Neural crest cell (in vitro differentiated cells): ENCODE measurements at places on chromosomes 1 and 21. TPM values are rescaled to one million over a fixed set of nuclear protein-coding genes. Genes with fewer than 3 reads are reported as not detected.

DNA sequence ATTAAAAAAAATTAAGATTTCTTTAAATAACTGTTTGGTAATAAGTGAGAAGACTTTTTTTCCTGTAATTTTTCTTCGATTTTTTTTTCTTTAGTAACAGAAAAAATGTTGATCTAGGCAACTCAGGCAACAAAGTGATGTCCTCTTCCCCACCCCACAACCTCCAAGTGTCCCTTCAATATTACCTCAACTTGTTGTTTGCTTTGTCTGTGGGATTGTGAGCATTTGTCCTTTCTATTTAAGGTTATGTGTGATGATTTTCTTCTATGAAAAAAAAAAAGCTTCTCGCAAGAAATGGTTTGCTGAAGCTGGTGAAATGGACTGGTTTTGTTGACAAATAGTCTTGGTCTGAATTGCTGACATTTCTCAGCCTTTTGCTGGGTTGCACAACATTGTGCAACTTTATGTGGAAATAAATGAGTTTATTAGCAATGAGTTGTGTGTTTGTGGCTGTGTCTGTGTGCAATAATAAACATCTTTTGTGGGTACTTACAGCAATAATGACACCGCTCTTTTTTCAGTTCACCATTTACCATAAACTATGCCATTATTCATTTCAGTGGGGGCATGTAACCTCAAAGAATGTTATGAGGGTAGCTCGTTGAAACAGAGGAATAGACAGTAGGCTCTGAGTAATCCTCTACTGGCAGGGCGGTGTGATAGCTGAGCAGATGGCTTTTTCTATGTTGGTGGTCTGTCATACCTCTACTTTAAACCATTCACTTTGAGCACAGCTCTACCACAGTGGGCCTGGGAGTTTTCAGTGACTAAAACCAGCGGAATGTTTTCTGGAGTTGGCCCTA, 218.4 kb downstream of the HLX start:
- no peak for DNase-seq

GRCh38 chr1:192768463-192768862, 40.4 kb upstream of the RGS2 start:
- no peak for DNase-seq

DNA sequence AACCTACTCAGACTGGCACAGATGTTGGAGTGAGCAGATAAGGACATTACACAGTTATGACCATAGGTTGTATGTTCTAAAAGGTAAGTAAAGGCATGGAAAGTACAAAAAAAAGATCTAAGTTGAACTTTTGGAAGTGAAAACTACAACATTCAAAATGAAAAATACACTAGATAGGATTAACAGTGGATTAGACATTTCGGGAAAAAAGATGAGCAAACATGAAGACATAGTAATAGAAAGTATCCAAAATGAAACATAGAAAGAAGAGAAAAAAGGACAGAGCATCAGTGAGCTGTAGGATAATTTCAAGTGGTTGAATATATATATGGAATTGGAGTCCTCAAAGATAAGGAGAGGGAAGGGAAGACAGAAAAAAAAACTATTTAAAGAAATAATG, 34.0 kb upstream of the CR2 start:
- no peak for DNase-seq

GRCh38 chr1:114126261-114127095, 27.2 kb downstream of the SYT6 start:
- no peak for DNase-seq

DNA sequence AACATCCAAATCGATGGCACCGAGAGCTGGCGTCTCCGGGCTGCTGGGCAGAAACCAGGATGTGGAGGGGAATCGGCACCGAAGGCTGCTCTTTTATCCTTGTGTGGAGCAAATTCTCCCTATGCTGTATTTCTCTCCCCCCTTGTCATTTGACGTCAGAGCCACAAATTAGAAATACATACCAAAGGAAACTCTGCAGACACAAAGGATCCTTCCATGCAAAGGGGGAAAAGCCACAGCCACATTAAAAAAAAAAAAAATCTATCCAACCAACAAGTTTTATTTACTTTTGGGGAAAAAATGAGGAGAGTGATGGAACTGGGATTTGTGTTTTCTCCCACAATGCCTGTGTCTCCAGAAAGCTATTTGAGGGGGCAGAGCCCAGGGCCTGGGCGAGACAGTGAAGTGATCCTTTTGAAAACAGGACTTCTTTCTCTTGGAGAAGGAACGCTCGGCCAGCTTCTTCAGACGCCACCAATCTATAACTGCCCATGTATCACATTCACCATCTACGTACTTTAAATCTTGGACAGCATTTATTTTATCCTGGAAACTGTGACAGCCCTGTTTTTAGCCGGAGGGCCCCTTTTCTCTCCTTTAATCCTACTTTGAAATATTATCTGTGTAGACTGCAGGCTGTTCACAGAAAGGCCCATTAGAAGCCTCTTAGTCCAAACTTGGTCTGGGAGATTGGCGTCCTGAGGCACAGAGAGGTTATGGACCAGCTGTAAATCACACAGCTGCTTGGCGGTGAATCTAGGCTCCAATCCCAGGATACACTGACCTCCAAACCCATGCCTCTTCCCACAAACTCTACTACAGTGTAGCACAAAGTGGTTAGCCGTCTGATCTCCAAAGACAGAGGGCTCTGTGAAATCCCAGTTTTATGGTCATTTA, 4.5 kb downstream of the KANK4 start:
- no peak for DNase-seq

DNA sequence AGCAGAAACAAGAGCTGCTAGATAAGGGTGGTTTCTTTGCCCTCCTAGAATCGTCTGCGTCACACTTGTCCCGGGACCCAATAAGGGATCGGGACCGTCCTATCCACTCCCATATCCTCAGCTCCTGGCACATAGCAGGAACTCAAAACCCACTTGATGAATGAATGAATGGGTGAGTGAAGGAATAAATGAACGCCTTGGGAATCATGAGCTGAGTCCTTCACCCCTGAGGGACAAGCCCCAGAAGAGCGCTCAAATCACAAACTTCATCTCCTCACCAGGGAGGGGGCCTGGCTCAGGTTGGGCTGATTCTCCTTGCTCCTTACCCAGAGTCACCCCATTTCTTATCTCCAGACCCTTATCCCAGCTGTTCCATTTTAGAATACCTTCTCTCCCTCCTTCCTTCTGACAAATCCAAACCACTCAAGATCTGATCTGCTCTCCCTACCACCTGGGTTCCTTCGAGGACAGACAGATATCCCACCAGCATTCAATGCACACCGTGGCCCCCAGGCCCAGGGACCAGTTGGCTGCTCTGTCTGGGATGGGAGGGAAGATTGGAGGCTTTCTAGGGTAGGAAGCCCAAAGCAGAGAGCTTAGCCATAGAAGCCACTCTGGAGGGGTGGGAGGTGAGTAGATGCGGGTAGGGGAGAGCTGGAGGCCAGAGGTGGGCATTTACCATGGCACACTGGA, 643 bp upstream of the MOB3C start:
- no peak for DNase-seq

CCT8 gene
- total RNA-seq: 308 and 323 TPM in 2 replicates

ST6GALNAC3 gene
- total RNA-seq: 19.4 and 22.0 TPM in 2 replicates

PLEKHN1 gene
- total RNA-seq: not detected in 2 replicates

LRRC39 gene
- 1.3 and 1.4 TPM in 2 replicates for total RNA-seq
